Caco-2 (cell line): ENCODE measurements at places on chromosomes 1 and 21. TPM values are rescaled to one million over a fixed set of nuclear protein-coding genes. Genes with fewer than 3 reads are reported as not detected.

RRP1B gene
- total RNA-seq, result 49.5 and 52.3 TPM in 2 replicates

DNA sequence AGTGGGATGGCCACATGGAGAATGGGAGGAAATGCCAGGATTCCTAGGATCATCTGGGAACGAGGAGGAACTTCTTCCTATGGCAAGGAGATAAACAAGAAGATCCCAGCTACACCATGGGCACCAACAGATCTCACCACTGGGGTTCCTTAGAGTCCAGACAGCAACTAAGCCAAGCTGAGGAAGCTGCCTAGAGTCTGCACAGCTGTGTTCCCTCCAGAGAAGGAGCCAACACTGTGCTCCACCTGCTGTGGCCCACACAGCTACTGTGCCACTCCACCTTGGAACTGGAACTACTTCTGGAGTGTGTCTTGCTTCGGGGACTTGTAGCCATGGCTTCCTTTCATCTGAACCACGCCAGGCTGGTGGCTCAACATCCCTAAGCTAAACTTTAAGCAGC lies 6.0 kb downstream of the IFNAR1 start:
- no peaks in the 10 kb centered on the region for H3K27me3 ChIP-seq
- no peak overlapping the region for H3K4me3 ChIP-seq
- DNase-seq, result no peak
- no peak overlapping the region for H3K27ac ChIP-seq

- no peaks in the 10 kb centered on the region for H3K27me3 ChIP-seq
- DNase-seq, result no peak
- no peaks in the 10 kb centered on the region for H3K36me3 ChIP-seq
- no peak overlapping the region for H3K27ac ChIP-seq
- no peak overlapping the region for H3K4me3 ChIP-seq
- no peaks in the 10 kb centered on the region for H3K4me1 ChIP-seq
Observed at GRCh38 chr1:37031871-37032270, 2.4 kb downstream of the GRIK3 start.

DNA sequence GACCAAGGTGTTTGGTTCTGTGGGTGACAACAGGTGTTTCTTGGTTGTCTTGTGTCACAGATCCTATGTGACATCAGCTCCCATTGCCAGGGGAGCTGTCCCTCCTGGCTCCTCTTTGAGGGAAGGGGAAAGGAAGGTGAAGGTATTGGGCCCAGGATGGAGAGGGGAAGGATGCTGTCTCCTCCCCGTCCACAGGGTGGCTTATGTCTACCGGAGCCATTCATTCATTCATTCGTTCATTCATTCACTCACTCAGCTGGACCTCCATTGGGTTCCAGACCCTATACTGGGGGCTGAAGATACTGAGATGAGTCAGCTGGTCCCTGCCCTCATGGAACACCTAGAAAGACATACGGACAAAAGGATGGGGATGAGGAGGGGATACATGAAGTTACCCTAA lies 38.9 kb downstream of the EPHB2 start:
- H3K4me3 ChIP-seq, result no peak overlapping the region
- no peaks in the 10 kb centered on the region; the same call in 1 of the 2 replicates for H3K36me3 ChIP-seq
- no peaks in the 10 kb centered on the region for H3K27me3 ChIP-seq
- DNase-seq, result no peak
- peaks cover 7% of the 10 kb centered on the region for H3K4me1 ChIP-seq
- no peak overlapping the region for H3K27ac ChIP-seq
